ENCODE measurements at places on chromosomes 11 and 22.

- no peak for DNase-seq
Observed at GRCh38 chr11:47108214-47108613, 68.5 kb downstream of the ARFGAP2 start.

GRCh38 chr22:34019190-34019845, 99.0 kb upstream of the LARGE1 start:
- DNase-seq = no peak

- DNase-seq = no peak
Observed at GRCh38 chr11:73547706-73548595, 50.0 kb downstream of the FAM168A start.

- no peak for DNase-seq
Observed at GRCh38 chr11:13944016-13944415, 18.5 kb upstream of the SPON1 start.

- no peak for DNase-seq
Observed at GRCh38 chr11:1333860-1334259, 24.4 kb upstream of the TOLLIP start.

GRCh38 chr11:43582863-43583462, 97.6 kb upstream of the HSD17B12 start:
- DNase-seq = no peak

DNA sequence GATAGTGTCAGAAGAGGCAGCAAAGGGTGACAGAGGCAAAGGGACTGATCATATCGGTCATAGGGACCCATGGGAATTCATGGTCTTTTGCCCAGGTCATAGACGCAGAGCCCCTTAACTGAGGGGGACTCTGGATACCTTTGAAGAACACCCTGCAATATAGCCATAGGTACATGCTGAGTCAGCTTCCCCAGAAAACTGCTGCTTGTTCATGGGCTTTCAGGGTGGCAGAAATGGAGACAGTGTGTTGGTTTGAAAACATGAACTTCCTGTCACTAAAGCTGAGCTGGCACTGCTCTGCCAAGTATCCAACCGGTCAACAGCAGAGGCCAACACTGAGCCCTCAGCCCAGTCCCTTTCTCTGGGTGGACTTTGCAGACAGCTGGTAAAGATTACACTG, 114.2 kb downstream of the EFCAB6 start:
- no peak for DNase-seq

GRCh38 chr11:47188259-47188658, 2.0 kb upstream of the PACSIN3 start:
- no peak for DNase-seq

- DNase-seq = no peak
Observed at GRCh38 chr22:16969508-16970327, 38.3 kb downstream of the GAB4 start.

- no peak for DNase-seq
Observed at GRCh38 chr22:31120642-31121041, 2.1 kb upstream of the INPP5J start.

DNA sequence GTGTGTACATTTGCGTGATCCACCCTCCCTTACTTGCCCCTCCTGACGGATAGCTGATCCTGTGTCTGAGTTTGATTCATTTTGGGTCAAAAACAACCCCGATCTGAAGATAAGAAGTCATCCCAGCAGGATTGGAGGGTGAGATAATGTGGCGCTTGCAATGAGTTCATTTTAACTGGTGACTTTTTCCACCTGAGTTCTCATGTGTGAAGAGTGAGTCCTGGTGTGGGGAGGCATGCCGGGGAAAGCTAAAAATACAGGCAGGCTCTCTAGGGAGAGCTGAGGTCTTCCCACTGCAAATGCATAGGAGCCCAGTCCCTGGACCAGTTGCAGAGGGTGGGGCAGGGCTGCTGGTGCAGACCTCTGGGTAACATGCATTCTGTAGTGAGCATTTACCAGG, 35.7 kb upstream of the ELF5 start:
- DNase-seq = no peak

- DNase-seq = no peak
Observed at GRCh38 chr11:57597461-57597915, at the start of gene SERPING1. Gene SERPING1, plus strand, starts transcription at chr11:57597685. Its CDS starts 586 bp downstream, at chr11:57598271.

- DNase-seq = no peak
Observed at GRCh38 chr11:7893796-7894195, 37.3 kb downstream of the OR10A6 start.

DNA sequence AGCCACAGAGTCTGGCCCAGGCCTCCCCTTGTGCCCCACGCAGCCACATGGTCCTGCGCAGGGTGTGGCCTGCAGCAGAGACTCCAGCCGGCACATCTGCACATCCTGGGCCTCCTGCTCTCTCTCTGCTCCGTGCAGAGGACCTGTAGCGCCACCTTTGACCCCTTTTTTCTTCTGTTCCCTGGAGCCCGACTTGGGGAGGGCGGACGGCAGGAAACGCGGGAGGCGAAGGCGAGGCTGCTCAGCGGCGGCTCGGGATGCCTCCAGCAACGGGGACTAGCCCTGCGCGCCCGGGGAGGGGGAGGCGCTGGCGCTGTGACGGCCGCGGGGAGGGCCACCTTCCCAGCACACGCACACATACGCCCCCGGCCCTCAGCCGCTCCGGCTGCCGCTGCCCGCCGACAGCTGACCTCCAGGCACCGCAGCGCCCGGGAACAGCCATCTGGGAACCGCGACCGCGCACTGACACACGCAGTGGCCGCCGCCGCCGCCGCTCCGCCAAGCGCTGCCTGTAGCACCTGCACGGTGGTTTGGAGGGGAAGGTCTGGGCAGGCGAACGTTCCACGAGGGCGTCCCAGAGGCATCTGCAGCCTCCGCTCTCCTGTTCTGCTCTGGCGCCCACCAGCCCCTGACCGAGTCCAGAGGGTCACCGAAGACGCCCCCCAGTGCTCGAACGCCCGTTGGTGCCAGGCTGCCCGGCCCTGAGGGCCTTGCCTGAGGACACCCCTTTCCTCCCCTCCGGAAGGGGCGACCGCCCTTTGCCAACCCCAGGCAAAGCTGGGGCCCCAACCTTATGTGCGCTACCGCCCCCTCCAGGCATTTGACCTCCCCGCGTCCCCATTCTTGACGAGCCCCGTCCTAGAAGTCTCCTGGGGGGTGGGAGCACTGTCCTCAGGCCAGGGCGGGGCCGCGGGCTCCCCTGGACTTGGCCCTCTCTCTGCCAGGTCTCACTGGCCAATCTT, 16.9 kb upstream of the C22orf42 start:
- no peak for DNase-seq

- DNase-seq = no peak
Observed at GRCh38 chr11:99803501-99803900, 782.8 kb downstream of the CNTN5 start.

DNA sequence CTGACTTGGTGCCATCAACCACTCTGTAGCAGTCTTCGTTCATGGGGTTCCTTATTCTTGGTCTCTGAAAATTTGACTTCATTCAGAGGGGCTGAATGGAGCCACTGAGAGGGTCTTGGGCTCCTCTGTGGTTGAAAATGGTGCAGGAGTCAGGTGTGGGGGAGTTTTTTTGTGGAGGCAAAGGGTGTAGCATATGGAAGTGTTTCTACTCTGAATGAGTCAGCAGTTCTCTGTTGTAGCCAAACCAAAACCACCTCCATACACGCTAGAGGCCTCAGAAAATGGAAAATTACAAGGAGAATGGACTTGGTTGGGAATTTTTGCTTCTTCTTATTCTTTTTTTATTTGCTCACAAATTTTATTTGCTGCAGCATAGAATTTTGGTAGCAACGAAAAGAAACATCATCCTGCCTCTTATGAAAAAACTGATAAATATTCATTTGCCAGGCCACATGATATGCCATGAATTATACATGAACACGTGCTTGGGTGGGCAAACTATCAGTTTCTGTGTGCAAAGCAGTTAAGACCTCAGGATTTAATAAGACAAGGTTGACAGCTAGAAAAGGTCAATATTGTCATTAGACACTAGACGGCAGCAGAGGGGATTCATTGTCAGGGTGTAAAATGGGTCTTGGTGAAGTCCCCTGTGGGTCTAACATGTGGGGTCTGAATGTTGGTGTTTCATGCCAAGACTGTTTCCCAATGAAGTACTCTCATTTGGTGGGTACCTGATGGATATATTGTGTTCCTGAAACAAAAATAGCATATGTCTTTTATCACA, 111.7 kb downstream of the MYO18B start:
- no peak for DNase-seq
